ENCODE measurements at places on chromosomes 1 and 21.

GRCh38 chr1:63774617-63775417 lies 1.0 kb downstream of the ROR1 start:
- DNase-seq, result no peak

DNA sequence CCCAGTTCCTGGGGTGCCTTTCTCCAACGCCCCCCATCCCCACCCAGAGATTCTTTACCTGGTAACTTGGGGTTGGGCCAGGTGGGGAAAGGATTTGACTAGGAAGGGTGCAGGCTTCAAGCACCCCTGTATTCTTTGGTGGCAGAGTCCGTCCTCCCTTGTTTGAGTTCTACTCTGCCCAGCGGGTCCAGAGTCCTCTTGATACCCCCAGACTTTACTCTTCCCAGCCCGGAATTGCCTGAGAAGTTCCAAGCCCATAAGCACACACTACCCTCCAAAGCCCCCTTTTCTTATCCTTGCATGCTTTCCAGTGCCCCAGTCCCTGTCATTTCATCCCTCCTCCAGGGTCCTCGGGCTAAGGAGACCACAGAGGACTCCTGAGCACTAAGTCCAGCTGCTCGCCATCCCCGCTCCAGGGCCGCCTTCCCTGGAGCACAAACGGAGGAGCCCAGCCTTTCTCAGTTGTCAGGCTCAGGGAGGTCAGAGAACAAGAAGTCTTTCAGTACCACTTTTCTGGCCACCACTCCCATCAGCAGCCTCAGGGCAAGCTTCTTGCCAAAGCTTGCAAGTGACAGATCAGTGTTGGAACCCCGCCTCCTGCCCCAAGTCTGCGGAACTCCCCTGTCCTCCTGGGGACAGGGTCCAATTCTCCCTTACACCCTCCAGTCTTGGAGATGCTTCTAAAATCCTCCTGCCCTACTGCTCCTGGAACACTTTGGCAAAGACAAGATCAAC lies 12.2 kb downstream of the SLC45A3 start:
- DNase-seq, result no peak

DNA sequence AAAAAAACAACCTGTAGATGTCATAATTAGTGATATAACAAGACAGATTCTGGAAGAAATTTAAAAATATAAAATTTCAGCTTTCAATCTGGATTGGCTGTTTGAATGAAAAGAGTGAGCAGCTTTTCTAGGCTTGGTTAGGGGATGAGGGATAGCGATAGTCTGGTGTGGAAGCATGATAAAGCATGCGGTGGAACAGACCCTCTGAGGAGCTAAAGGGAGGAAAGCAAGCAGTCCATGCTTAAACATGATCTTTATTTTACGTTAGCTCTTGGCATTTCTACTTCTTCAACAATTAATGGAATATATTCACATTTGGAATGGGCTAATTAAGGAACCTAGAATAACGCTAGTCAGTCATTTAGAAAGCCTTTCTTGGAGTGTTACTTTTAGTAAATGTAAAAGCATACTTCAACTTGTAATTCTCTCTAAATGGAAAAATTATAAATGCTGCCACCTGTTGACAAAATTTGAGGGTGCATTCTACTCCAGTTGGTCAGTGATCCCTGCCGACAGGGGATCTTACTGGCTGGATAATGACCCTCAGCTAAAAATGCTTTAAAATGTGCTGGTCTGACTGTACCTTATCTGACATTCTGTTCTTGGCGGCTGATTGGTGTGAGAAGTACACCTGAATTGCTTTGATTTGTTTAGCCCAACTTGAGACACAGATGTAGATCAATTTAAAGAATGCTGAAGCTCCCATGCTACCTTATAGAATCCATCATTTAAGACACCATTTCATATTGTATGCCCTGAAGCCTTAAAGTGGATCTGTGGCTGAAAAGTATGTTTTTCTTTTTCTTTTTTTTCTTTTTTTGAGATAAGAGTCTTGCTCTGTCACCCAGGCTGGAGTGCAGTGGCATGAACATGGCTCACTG lies 61.2 kb downstream of the AK4 start:
- no peak for DNase-seq

DNA sequence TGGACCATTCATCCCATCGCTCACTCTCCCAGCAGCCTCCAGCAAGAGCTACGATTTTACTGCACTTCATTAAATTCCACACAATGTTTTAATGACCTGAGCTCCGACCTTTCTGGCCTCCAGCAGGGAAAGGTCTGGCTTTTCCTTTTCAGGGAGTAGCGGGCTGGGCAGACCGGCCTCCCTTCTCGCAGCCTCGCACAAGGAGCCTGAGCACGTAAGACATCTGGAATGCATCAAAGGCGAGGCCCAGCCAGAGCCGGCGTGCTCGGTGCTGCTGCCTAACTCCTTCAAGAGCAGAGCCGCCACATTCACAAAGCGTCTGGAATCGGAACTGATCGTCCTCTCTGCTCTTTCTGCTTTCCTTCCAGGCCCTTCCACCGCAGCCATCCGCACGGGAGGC lies 32.5 kb upstream of the FHAD1 start:
- no peak for DNase-seq

DNA sequence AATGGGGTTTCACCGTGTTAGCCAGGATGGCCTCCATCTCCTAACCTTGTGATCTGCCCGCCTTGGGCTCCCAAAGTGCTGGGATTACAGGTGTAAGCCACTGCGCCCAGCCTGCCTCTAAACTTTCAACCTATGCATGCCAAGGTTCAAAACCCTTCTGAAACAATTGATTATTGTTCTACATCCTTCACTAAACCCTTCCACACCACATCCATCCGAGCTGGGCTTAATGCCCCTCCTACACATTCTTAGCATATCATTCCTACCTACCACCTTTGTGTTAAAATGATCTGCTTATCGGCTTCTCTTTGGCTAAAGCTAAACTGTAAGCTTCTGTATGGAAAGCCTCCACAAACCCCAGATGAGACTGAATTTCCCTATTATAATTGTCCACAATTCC lies 40.8 kb upstream of the DOCK7 start:
- DNase-seq, result no peak

DNA sequence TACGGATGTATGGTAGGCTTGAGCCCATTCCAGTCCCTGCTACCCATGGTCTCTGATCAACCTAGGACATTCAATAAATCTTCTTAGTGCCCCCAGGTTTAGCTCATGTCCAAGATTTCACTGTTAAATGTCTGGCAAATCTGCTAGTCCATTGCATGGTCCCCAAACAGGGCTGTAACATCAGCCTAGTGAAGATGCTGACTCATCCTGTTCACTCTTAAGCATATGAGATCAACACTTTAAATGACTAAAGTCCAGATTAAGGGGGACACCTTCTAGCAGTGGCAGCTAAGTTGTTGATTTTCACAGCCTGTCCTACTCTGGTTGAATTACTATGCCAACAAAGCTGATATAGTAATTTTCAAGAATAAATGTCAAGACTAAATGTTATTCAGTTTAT lies 46.5 kb upstream of the NUF2 start:
- DNase-seq, result no peak

DNA sequence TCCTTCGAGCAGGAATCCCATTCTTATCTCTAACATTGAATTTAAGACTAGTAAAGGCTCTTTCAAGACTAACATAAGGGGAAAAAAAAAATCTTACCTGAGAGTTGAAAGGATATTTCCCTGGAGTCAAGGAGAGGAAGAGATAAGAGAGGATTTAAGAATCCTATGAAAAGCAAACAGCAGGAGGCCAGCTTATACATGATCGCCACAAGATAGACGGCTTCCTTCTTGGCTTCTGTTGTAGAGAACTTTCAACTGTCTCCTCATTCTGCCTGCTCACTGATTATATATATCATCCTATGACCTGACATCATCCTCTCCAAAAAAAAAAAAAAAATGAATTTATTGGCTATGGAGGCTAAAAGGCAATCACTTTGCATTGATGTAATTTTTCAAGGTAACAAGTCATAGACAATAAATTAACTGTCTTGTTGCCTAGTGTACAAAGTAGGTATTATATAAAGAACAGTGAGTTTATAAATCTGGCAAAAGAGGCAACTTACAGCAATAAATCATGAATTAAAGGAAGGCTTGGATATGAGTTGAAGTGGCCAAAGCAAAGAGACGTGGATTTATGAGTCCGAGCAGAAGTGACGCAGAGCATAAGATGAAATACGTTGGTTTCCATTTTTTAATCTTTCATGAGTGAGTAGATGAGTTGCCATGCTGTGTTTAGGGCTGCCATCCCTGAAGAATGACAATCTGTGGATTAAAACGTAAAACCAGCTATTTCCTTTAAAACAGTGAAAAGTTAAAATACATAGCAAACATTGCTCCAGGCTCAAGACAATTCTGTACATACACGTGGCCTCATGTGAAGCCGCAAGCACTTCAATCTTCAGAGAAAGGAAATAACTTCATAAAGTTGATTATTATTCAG lies at the start of gene UTS2:
Gene UTS2 (minus strand): TSS at position 262 of the 880 bp plus-strand sequence. CDS start 62 bp downstream, at position 200.
- DNase-seq, result no peak

DNA sequence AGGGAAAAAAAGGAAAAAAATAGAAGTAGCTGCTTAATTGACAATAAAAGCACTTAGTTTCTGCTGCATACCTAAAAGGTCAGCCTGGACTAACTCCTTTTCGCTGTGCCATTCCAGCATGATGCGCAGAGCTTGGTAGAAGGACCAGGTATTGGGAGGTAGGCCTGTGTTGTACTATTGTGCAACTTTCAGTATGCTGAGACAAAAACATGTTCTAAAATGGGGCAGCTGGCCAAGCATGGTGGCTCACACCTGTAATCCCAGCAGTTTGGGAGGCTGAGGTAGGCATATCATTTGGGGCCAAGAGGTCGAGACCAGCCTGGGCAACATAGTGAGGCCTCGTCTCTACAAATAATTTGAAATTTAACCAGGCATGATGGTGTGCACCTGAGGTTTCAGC lies 15.0 kb upstream of the SCCPDH start:
- DNase-seq, result no peak

DNA sequence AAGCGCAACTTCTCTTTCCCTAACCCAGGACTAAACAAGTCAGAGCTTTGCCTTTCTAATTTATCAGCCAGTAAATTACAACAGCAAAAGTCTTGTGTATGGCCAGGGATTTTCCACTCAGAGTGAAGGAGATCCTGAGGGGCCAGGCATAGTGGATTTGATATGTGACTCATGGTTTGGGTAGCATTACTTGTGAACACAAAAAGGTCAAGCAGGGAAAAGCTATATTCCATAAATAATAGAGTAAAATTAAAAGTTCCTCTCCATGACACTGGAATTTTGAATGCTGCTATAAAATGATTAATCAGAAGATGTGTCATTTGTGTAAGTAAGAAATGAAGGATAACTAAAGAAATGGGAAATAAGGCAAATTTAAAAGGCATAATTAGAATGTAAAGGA lies 284.8 kb downstream of the HLX start:
- DNase-seq, result no peak

DNA sequence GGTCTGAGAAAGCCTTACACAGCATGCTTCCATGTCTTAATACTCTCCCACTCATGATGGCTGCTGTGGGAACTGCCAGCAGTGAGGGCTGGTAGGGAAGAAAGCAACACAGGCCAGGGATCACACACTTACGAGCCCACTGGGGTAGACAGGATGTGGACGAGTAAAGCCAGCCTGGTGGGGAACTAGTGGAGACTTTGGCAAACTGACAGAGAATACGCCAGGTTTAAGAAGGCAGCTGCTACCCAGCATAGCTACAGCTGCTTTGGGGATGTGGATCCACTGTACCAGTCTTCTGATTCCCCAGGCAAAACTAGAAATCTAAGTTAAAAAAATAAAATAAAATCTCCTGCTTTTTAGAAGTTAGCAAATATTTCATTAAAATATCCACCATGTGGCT lies 664.0 kb downstream of the SMYD3 start:
- no peak for DNase-seq

- no peak for DNase-seq
These were observed 11.7 kb downstream of the BPNT1 start for GRCh38 chr1:220077887-220078286.

DNA sequence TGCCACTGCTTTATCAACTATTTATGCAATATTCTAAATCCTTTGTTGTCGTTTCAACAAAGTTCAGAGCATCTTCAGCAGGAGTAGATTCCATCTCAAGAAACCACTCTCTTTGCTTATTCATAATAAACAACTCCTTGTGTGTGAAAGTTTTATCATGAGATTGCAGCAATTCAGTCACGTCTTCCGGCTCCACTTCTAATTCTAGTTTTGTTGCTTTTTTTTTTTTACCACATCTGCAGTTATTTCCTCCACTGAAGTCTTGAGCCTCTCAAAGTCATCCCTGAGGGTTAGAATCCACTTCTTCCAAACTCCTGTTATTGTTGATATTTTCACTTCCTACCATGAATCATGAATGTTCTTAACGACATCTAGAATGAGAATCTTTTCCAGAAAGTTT lies 14.8 kb upstream of the ETS2 start:
- DNase-seq, result no peak

- DNase-seq, result no peak
These were observed 51.0 kb upstream of the DMRTB1 start for GRCh38 chr1:53408013-53408754.

GRCh38 chr1:54357967-54358366 lies 48.2 kb downstream of the SSBP3 start:
- DNase-seq, result no peak

DNA sequence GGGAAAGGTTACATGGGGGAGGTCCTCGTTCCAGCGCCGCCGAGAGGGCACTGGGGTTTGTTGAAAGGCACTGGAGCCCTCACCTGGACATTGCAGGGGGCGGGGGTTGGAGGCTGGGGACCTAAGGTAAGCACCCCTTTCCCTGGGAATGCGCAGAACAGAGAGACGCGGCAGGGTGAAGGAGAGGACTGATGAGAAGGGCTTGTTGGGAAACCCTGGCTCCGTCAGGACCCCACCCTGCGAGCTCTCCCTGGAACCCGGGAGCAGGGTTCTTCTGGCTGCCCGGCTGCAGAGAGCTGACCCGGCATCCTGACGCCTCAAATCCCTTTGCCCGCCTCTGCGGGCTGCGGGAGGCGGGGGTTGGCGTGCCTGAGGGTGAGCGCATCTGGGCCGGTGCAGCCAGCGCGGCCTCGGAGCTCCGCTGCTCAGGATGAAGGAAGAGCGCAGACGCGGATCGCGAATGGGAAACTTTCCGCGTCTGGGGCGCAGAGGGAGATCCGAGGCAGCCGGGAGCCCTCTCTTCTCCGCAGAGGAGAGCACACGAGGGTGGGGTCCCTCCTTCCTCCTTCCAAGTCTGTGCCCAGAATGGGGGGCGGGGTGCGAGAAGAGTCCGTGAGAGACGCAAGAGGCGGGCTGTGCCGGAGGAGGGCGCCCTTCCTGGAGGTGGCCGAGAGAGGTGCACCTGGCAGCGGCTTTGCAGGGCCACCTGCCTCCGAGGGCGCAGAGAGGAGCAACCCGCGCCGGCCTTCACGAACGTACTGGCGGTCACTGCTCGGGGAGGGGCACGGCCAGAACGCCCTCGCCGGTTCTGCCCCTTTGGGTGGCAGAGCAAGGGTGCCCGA lies 2.4 kb downstream of the IGSF21 start:
- no peak for DNase-seq

GRCh38 chr1:167518331-167518700 lies at the start of gene CD247:
CD247 (minus strand) TSS chr1:167518529; CDS start chr1:167518465, 64 bp downstream.
- DNase-seq, result peak; percentile 77

GRCh38 chr21:34157521-34157920 lies 84.1 kb downstream of the MRPS6 start:
- no peak for DNase-seq

DNA sequence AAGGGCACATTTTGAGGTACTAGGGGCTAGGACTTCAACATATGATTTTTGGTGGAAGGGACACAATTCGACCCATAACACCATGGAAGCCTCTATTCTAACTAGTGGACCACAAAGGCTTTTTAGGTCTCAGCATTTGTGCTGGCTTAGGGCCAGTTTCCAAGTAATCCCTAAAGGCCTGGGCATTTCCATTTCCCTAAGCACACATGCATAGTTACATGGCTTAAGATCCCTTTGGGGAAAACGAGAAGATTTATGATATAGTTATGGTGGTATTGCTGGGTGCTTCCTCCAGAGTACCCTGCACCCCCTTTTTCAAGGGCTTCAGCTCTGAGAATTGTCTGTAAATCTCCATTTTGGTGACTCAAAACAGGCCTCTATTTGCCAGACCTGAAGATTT lies 28.2 kb upstream of the TMEM54 start:
- DNase-seq, result no peak

Data from CD8-positive, alpha-beta T cell (primary cell).